CD8-positive, alpha-beta memory T cell (primary cell): ENCODE measurements at places on chromosomes 11 and 22.

DNA sequence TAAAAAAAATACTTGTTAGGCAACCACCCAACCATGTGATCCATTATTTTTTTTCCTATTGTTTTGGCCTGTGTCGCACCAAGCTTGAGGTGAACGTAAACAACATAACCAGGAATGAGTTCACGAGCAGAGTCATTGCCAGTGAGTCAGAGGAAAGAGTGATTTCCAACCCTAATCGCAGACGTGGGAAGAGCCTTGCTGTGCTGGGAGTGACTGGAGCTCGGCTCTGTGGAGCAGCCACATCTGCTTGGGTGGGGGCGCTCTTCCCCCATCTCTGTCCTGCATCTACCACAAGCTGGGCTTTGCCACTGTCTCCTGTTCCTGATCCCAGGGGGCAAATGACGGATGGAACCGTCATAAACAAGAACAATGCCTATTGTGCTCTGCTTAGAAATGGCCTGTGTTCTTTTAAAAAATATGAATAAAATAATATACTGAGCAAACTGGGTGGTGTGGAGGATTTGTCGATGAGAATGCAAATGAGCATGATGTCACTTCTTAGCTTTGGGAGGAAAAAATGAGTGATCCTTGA lies 210.0 kb downstream of the KIRREL3 start:
- H3K36me3 ChIP-seq = no peaks in the 10 kb centered on the region
- H3K27me3 ChIP-seq = no peaks in the 10 kb centered on the region
- H3K27ac ChIP-seq = no peak overlapping the region
- H3K4me3 ChIP-seq = no peak overlapping the region
- no peak for DNase-seq

GRCh38 chr11:43135966-43136534 lies 175.7 kb upstream of the API5 start:
- H3K36me3 ChIP-seq = no peaks in the 10 kb centered on the region
- H3K4me1 ChIP-seq = no peaks in the 10 kb centered on the region
- H3K27ac ChIP-seq = no peak overlapping the region
- H3K27me3 ChIP-seq = no peaks in the 10 kb centered on the region

GRCh38 chr11:86980086-86980796 lies 25.0 kb upstream of the FZD4 start:
- no peaks in the 10 kb centered on the region for H3K4me1 ChIP-seq
- H3K27ac ChIP-seq = no peak overlapping the region
- DNase-seq = no peak
- H3K27me3 ChIP-seq = no peaks in the 10 kb centered on the region
- no peaks in the 10 kb centered on the region for H3K36me3 ChIP-seq

DNA sequence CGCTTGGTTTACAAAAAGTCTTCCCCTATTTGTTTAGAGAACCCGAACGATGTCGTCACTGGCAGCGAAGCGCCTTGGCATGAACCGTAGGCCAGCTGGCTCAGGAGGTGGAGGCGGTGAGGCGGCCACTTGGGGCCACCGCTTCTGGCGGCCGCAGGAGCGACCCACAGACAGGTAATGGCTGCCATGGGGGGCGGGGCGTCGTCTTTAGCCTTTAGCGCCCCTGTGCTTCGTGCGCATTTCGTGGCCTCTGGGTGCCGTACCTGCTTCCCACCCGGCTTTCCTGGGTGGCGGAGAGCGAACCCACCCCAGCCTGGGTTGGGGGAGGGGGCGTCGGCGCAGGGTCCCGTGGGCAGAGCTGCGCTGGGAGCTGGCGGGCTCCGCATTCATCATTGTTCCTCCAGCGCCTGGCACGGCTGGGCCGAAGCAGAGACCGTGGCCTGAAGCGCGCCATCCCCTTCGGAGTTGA lies 469 bp upstream of the OSBP2 start:
- peak overlapping the region; percentile 24 for H3K27ac ChIP-seq
- peak overlapping the region; percentile 69 for H3K4me3 ChIP-seq
- H3K36me3 ChIP-seq = no peaks in the 10 kb centered on the region

GRCh38 chr11:61359516-61359915 lies 2.2 kb downstream of the CYB561A3 start:
- no peak for DNase-seq
- H3K4me3 ChIP-seq = no peak overlapping the region
- H3K27ac ChIP-seq = no peak overlapping the region
- no peaks in the 10 kb centered on the region for H3K27me3 ChIP-seq
- peaks cover 29% of the 10 kb centered on the region for H3K4me1 ChIP-seq

- H3K27ac ChIP-seq = no peak overlapping the region
- H3K27me3 ChIP-seq = no peaks in the 10 kb centered on the region
- H3K4me3 ChIP-seq = no peak overlapping the region
- no peaks in the 10 kb centered on the region for H3K36me3 ChIP-seq
Observed at GRCh38 chr11:10418259-10418949, 36.7 kb upstream of the AMPD3 start.

DNA sequence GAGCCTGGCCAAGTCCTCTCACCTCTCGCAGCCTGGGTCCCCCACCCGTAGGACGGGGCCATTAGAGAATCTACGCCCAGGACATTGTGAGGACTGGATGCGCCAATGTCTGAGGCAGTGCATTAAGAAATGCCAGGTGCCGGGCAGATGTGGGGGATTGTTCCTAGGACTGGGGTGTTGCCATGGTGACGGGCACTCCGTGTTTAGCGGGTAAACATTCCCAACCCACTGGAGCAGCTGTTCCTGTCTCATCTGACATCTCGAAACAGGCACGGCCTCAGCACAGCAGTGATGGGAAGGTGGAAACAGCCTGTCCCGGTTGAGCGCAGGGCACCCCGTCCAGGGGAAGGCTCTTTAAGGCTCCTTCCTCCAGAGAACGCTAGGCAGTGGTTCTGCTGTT lies 99.6 kb upstream of the RTL6 start:
- no peaks in the 10 kb centered on the region for H3K36me3 ChIP-seq
- no peak overlapping the region for H3K4me3 ChIP-seq
- H3K4me1 ChIP-seq = no peaks in the 10 kb centered on the region
- H3K27ac ChIP-seq = no peak overlapping the region
- H3K27me3 ChIP-seq = no peaks in the 10 kb centered on the region

GRCh38 chr11:20005747-20006146 lies 154.5 kb downstream of the DBX1 start:
- H3K27me3 ChIP-seq = no peaks in the 10 kb centered on the region
- H3K36me3 ChIP-seq = no peaks in the 10 kb centered on the region
- H3K4me3 ChIP-seq = no peak overlapping the region
- no peak for DNase-seq
- no peak overlapping the region for H3K27ac ChIP-seq

GRCh38 chr11:36026315-36026968 lies 82.6 kb downstream of the LDLRAD3 start:
- no peaks in the 10 kb centered on the region for H3K36me3 ChIP-seq
- H3K4me1 ChIP-seq = no peaks in the 10 kb centered on the region
- no peaks in the 10 kb centered on the region for H3K27me3 ChIP-seq
- H3K27ac ChIP-seq = no peak overlapping the region
- no peak for DNase-seq

- DNase-seq = peak; percentile 86
- peak overlapping the region; percentile 73 for H3K4me3 ChIP-seq
- H3K4me1 ChIP-seq = peaks cover 28% of the 10 kb centered on the region
- H3K27me3 ChIP-seq = peaks cover 15% of the 10 kb centered on the region
- no peaks in the 10 kb centered on the region for H3K36me3 ChIP-seq
Observed at GRCh38 chr11:66289548-66290329, 796 bp upstream of the YIF1A start.

DNA sequence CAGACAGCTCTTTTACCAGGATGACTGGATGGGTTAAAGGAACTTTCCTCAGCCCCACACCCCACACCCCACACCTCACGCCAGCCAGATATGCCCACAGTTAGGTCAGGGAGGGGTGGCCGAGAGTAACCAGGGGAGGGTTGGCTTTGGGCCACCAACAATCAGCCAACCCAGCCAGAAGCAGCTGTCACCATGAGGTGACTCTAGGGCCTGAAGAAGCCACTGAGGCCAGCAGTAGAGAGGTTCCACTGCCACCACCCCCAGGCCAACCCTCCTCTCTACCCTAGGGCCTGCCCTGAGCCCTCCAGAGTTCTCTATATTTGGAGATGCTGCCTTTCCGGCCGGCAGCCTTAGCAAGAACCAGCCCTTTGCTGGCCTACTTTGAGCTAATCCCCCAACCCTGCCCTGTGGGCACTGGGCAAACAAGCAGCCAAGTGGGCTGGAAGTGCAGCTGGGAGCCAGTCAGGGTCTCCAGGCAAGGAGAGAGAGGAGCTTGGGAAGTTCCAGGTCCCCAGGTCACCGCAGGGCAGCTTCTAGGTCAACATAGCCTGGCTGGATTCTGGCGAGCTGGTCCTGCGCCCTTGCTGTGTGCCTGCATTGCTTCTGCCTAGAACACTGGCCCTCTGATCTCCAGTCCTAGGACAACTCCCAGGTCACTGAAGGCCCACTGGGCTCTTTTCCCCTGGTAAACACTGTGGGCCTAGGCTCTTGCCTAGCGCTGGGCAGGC lies 12.0 kb upstream of the SYT8 start:
- H3K27ac ChIP-seq = no peak overlapping the region
- no peaks in the 10 kb centered on the region for H3K27me3 ChIP-seq
- no peak for DNase-seq
- no peaks in the 10 kb centered on the region for H3K36me3 ChIP-seq
- H3K4me1 ChIP-seq = no peaks in the 10 kb centered on the region

GRCh38 chr11:35593143-35593542 lies 25.1 kb upstream of the FJX1 start:
- H3K27ac ChIP-seq = no peak overlapping the region
- no peaks in the 10 kb centered on the region for H3K27me3 ChIP-seq
- H3K4me3 ChIP-seq = no peak overlapping the region
